Renal cortical epithelial cell (primary cell): ENCODE measurements at places on chromosomes 2 and 18.

DNA sequence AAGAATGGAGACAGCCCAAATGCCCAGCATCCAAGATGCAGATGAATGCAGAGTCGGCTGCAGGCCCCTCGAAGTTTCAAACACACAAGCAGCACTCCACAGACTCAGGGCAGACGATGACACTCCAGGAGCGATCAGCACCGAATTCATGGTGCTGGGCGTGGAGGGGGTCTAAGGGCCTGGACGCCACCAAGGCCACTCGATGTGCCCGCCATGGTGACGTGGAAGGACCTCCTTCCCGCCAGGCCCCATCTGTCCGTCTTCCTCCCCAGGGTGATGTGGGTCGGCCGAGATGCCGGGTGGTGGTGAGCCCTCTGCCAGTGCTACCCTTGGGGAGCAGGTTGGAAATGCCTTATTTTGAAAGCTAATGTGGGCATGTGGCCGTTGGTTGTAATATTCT is 9.4 kb downstream of the KIF1A start:
- no peak for DNase-seq

DNA sequence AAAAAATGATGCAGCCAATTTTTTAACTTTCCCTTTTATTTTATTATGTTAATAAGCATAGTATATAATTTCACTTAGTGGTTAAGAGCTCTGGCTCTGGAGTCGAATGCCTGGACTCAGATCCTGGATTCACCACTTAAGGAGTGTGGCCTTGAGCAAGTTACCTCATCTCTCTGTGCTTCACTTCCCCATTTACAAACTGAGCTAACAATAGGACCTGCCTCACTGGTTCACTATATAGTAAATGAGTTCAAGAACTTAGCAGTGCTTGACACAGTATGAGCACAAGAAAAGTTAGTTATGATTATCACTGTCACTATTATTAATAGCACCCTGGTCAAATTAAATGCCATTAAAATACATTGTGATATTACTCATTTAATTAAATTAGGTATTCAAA is 30.6 kb downstream of the SCN3A start:
- no peak for DNase-seq

DNA sequence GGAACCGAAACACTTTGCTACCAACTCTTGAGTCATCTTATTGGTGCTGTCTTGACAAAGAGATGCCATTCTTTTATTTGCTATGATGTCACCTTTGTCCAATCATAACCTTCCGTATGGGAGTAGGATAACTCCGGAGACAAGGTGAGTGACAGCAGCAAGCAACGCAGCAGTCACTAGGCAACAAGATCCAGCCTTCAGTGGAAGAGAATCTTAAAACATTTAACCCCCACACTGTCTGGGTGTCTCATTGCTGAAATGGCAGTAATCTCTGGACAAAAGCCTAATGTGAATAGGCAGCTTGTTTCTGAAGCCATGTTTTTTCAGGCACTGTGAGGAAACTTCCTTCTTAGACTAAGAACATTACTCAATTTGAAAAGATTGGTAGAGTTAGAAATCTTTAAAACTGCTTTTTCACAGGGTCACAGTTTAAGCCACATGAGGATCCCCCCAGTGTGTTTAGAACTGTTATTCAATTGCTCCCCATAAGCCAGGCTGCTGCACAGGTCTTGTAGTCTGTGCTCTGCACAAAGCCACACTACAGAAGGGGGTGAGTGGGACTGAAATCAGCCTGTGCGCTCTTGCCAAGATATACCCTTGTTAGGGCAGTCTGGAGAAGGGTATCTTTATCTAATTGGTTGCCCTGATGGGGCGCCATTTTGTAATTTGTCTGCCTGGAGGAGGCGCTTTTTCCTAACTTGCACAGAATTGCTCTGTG is 131.5 kb upstream of the STON1 start:
- no peak for DNase-seq

DNA sequence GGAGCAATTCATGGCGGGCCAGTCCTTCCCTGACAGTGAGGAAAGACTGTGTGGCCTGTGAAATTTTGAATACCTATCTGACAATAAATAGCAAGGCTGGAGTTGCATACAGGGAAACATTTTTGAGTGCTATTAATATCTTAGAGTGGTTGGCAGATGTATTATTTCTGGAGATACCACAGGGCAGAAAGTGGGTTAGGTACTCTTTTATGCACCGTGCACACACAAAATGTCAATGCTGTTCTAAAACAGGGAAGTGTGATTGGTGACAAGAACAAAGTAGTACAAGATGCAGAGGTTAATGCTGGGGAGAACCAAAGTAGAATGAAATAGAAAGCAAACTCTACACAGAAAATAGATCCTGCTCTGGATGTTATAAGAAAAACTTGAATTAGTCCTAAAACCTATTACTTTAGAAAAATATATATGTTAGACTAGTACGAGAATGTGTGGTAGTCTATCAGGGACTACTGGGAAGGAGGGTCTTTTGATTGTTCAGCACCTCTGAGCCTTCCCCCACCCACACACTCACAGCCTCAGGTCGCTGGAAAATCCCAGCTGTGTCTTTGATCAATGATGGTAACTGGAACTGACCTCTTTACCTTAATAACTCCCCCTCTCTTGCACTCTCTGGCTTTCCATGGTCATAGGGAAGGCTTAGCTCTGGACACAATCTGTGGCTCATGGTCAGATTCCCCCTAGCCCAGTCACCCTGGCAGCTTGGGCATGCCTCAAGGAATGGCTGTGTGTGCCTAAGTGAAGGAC is 58.2 kb downstream of the SERPINB8 start:
- no peak for DNase-seq

GRCh38 chr2:23073671-23074070 is 311.3 kb upstream of the KLHL29 start:
- DNase-seq = no peak

- peak; percentile 49 for DNase-seq
Observed at GRCh38 chr2:135744760-135745314, 3.2 kb downstream of the UBXN4 start.

DNA sequence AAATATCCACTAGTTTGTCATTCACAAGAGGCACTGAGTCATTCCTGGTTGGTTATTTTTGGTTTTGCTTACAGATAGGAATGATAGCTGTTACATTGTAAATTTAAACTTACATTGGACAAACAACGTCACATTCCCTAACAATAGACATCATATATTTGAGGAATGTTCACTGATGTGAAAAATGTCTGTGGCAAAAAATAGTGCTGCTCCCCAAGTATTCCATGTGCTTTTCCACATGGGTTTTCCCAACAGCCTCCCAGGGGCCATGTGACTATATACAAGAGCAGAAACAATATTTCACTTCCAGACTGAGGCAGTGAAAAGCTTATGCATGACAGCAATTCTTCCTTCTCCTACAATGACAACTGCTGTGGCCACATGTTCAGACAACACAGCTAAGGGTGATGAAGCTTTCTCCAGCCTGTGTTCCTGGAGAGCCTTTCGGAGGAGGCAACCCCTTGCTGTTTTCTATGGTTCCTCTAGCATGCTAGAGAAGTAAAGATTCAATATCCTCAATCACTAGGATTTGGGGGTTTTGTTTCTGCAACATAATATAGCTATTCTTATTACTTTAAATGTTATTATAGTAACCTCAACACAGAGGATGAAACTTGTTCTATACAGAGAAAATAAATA is 202.7 kb downstream of the PTH2R start:
- DNase-seq = peak; percentile 50

DNA sequence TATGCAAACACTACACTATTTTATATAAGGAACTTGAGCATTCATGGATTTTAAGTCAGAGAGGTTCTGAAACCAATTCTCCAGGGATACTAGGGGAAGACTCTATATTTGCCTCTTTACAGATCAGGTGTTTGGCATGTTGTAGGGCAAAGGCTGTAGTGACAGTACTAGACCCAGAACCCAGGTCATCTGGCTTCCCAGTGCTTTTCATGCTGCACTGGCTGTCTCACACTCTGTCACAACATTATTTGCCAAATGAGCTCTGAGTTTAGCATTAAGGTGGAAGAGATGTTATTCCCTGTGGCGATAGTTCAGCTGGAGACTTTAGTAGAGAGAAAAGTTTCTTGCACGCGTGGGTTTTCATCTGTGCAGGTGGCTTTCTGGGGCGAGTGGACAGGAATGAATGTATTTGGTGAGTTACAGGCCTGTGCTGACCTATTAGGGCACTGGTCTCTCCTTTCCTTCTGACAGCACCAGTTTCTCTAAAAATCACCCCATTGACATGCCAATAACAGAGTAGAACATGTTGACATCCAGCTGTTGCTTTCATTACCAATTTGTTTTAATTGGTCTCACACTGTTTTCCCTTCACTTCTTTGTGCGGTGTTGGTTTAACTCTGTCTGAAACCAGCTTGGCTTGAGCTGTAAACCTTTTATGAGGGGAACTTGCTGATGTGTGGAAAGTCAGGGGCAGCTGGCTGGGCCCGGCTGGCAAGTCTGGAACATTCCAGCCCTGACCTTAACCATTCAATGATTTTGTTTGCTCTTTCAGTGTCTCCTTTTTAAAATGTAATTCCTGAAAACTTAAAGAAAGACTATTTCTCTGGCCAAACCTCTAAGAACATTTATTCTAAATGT is 643.0 kb upstream of the FAM98A start:
- DNase-seq = peak; percentile 95

- DNase-seq = peak; percentile 95
Observed at GRCh38 chr2:191631754-191632153, 46.2 kb upstream of the NABP1 start.

GRCh38 chr2:234142530-234142929 is 92.0 kb downstream of the SPP2 start:
- DNase-seq = peak; percentile 30

GRCh38 chr2:23505218-23505983 is 120.4 kb downstream of the KLHL29 start:
- no peak for DNase-seq

- DNase-seq = peak; percentile 89
Observed at GRCh38 chr2:213288913-213289700, 4.8 kb downstream of the SPAG16 start.

DNA sequence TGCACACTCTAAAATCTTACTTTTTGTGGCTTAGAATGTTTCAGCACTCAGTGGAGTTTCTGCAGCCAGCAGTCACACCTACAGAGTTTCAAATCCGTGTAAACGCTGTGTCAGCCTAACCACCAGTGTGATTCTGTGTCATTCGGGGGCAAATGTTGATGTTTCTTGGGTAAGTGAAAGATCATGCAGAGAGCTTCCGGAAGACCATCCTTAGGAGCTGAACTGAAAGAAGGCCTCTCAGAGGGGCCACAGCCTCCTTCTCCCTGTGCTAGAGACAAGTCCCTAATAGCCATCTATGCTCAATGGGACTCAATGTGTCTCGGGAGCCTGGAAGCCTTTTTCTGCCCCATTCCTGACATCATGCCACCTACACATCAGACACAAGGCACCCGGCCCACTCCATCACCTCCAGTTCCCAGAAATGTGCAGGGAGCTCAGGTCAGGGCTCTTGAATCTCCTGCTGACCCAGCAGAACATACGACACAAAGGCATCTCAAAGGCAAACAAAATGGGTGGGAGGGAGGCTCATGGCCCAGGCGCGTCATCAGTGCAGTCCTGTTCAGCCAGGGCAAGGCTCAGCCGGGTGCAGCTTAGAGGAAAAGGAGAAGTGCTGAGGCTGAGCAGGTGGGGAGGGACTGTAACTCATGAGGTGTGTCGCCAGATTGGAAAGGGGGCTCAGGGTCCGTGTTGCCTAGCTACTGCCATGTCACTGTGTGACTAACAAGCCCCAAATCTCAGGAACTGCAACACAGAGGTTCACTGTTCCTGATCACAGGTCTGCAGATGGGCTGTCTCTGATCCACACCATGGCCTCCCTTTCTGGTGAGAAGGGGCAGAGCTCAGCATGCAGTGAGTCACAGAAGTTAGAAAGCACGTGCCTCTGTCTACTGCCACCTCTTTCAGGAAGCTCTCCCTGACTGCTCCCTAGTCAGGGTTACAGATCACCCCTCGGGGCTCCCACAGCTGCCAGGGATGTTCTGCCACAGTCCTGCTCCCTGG is 82.0 kb downstream of the SMAD7 start:
- no peak for DNase-seq

- DNase-seq = no peak
Observed at GRCh38 chr2:68235090-68235489, 17.2 kb downstream of the PPP3R1 start.

- DNase-seq = no peak
Observed at GRCh38 chr2:216603010-216603883, 30.0 kb upstream of the IGFBP2 start.

DNA sequence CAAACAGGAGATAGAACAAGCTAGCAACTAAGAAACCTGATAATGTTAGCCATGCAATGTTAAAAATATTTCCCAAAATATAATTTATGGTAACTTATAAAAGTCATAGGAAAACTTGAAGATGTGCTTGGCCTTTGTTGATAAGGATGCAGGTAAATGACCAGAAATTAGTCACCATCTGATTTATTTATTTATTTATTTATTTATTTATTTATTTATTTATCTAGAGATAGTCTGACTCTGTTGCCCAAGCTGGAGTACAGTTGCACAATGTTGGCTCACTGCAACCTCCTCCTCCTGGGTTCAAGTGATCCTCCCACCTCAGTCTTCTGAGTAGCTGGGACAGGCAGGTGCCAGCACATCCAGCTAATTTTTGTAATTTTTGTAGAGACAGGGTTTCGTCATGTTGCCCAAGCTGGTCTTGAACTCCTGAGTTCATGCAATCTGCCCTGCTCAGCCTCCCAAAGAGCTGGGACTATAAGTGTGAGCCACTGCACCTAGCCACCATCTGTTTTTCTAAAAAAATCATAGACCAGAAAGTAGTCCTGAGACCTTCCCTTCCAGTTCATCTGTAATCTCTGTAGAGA is 109.5 kb downstream of the DHRS9 start:
- DNase-seq = no peak

- DNase-seq = peak; percentile 65
Observed at GRCh38 chr2:136362676-136363390, 244.9 kb upstream of the CXCR4 start.

DNA sequence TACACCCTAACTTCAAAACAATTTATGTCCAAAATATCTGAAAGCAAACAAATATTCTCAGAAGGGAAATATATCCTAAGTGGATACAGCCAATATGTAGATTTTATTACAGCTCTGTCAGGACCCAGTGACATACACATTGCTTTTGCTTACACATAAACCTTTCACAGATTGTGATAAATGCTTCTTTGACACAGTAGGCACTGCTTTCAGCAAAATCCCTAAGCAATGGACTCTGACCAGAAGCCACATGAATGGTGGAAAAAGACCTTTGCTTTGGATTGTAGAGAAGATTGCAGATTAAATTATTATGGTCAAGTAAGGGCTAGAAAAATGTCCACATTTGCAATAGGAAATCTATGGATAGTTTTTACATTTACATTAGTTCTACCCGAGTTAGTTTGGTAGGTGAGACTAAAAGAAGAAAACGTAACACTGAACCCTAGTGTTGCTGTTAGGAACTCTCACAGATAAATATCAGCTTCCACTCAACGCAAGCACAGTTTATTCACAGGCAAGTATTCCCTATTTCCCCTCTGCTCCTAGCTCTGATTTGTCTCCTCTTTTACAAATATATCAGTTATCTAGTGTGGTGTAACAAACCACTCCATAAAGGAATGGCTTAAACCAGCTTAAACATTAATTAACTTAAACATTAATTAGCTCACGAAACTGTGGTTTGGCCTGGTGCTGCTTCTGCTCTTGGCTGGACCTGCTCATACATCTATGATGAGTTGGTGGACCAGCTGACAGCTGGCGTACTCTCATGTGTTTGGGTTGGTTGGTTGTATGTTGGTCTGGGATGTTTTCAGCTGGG is 23.6 kb upstream of the SERPINE2 start:
- peak; percentile 95 for DNase-seq
